Nucleus accumbens (tissue), 56 donors: ENCODE measurements at places on chromosomes 1 and 21.

GRCh38 chr1:112515311-112516009, 6.7 kb downstream of the WNT2B start:
- no peak for DNase-seq

DNA sequence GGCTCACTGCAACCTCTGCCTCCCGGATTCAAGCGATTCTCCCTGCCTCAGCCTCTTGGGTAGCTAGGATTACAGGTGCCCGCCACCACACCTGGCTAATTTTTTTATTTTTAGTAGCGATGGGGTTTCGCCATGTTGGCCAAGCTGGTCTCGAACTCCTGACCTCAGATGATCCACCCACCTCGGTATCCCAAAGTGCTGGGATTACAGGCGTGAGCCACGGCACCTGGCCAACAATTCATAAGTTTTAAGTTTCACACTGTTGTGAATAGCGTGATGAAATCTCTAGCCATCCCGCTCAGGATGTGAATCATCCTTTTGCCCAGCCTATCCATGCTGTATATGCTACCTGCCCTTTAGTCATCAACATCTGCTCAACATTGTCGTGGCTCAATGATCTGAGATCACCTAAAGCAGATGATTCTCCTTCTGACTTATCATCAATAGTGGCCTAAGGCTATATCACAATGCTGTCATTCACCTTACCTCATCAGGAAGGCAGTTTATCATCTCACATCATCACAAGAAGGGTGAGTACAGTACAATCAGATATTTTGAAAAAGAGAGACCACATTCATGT, 2.6 kb downstream of the PFDN2 start:
- no peak for DNase-seq

- no peak for DNase-seq
Measured at GRCh38 chr1:152325111-152325510, at the start of gene FLG. TSS of gene FLG (minus strand) at chr1:152325239. CDS start at chr1:152315456, 9,783 bp downstream.

DNA sequence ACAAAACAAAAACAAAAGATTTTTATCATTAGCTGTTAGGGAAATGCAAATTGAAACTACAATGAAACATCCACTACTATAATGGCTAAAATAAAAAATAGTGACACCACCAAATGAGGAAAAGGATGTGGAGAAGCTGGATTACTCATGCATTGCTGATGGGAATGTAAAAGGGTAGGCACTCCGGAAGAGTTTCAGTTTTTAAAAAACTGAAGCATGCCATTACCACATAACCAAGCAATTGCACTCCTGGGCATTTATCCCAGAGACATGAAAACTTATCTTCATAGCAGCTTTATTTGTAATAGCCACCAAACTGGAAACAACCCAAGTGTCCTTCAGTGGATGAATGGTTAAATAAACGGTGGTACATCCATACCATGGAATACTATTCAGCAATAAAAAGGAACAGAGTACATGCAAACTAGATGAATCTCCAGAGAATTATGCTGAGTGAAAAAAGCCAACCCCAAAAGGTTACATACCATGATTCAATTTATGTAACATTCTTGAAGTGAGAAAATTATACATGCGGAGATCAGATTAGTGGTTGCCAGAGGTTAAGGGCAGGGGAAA, 14.5 kb upstream of the CFAP298 start:
- no peak for DNase-seq

DNA sequence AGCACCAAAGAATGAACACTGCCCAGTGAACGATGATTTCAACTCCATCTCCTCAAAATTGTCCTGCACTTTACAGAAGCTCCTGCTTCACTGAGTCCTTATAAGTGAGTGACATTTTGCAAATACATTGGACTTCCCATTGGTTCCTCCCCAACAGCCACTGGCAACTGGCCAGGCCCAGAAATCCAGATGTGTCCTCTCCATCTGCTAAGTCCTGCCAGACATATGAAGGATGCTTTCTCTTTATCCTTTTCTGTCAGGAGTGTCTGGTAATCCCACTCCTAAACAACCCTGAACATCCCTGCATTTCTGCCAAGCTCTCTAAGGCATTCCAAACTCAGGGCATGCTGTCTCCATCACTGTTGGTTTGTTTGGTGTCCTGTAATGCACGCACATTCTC, 271.8 kb downstream of the RRAGC start:
- DNase-seq: no peak

DNA sequence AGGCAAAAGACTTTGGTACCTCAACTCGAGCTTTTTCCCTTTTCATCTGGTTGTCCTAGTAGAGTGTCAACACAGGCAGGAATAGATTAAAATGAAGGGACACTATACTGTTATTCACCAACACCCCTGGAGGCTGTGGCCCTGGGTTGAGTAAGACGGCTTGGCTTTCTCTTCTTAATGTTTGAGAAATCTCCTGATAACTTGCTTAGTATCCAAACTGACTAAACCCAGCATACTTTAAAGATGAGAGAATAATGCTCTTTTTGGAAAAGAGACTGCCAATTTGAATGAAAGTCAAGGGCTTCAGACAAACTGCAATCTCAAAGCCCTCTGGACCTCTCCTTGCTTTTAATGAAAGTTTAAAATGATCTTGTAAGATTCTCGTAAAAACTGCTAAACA, 2.6 kb upstream of the SLC30A1 start:
- no peak for DNase-seq

DNA sequence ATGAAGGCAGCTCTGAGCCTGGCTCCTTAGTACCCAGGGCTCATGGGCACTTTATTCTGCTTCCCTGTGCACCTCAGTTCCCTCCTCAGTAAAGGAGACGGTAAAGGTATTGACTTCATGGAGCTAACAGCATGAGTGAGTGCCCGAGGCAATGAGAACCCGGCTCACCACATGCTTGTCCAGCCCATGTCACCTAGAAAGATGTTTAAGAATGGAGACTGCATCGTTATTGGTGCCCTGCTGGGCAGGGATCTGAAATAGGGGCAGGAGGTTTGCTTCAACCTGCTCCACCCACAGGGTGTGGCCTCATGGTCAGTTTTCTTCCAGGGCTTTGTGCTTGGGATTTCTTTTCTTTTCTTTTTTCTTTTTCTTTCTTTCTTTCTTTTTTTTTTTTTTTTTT, 7.0 kb upstream of the KCNE1 start:
- DNase-seq: no peak

GRCh38 chr1:217331698-217332097, 299.2 kb downstream of the GPATCH2 start:
- no peak for DNase-seq

GRCh38 chr1:28773105-28773504, 36.4 kb downstream of the YTHDF2 start:
- no peak for DNase-seq

GRCh38 chr1:229130028-229130668, 140.8 kb upstream of the RAB4A start:
- no peak for DNase-seq

GRCh38 chr1:76669624-76670315, 197.5 kb upstream of the ST6GALNAC5 start:
- DNase-seq: no peak

GRCh38 chr1:38153778-38154470, 107.3 kb upstream of the POU3F1 start:
- no peak for DNase-seq

- no peak for DNase-seq
Measured at GRCh38 chr1:106700211-106700610, 356.3 kb upstream of the PRMT6 start.

DNA sequence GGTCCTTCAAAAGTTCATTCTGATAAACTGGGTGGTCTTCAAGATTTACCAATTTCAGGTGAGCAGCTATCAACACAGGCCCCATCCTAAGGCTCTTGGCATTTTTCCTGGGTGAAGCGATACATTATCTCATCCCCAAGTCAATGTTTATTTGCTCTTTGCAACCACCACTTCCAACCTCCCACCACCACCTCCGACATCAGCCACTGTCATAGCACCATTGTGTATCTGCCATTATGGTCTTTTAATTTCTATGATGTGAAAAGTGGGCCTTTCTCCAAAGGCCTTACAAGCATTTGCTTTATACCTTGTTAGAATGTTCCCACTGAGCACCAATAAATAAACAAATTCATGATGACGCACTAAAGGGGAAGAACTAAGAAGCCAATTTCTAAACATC, 47.2 kb downstream of the TBX15 start:
- DNase-seq: no peak

- DNase-seq: no peak
Measured at GRCh38 chr1:173241528-173242347, 34.6 kb upstream of the TNFSF4 start.

DNA sequence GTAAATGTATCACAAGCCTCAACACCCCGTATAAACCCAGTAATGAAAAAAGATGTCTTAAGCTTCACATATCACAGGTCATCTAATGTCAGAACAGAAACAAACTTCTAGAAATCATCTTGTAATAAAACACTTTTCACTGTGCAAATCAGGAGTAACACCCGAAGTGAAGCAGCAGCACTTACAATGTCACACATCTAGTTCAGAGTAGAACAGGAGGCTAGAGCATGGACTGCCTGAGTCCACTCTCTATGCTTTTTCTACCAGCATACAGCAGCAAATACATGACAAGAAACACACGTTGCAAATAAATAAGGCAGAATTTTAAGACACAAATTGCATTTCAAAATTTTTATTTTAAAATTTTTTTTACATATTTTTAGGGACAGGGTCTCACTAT, 57.2 kb downstream of the AKT3 start:
- no peak for DNase-seq

DNA sequence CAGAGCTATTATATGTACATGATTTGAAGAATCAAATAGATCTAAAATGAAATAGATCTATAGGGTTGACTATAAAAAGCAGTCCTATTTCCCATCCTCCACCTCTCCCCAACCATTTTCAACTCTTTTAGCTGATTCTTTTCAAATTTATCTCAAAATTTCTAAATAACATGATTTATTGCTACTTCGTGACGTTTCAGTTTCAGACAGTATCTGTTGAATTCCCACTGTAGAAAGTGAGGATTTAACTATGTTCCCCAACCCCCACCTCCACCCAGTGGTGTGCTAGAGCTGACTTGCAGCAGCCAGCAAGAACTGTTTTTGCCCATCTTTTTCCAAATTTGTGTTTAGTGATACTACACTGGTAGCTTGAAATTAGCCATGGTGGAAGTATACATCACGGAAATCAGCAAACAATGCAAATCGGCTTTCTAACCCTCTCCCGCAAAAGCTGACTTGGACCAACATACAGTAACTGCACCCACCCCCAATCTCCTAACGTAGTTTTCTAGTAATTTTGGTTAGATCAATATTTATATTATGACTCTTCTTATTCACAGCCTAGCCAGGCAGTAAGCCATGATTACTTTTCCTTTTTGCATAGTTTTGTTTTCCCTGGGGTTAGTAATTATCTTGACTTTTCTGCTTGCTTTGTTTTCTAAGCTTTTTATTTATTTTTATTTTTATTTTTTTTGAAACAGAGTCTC, 10.9 kb downstream of the SEMA4A start:
- DNase-seq: no peak

- no peak for DNase-seq
Measured at GRCh38 chr21:44615911-44616590, 4.2 kb downstream of the KRTAP10-8 start.

- DNase-seq: no peak
Measured at GRCh38 chr1:157862114-157863070, 20.8 kb upstream of the CD5L start.

GRCh38 chr1:238998577-238998976, 387.8 kb upstream of the CHRM3 start:
- DNase-seq: no peak

DNA sequence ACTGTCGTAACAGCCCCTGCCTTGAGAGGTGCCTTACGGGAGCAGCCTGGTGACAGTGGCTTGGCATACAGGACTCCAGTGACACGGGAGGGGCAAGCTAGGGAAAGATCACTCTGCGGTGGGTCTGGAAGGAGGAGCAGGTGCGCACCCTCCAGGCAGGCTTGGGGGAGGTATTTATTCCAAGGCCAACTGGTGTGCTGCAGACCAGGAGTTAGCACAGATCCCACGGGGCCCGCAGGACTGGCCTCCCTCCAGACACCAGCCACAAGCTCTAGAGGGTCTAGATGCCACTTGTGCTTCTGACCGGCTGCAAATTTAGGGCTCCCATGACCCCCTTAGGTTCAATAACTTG, 22.1 kb downstream of the PSEN2 start:
- DNase-seq: no peak

- DNase-seq: no peak
Measured at GRCh38 chr1:226846786-226847185, 23.6 kb upstream of the PSEN2 start.

DNA sequence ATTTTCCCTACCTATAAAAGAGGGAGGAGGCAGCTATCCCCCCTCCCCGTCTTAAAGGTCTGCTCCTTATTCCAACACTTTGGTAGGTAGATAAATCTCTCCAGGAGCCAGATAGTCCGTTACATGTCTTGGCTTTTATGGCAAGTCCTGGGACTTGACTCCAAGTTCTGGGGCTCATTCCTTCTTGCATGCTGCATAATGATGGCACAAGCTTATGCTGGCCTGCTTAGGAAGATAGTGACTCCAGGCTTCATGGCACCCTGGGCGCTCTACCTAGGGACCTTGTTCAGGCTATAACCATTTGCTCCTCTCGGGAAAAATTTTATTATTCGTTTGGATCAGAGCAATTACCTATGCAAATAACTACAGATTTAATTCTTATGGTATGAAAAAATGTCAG, 3.7 kb downstream of the SLAMF1 start:
- DNase-seq: no peak

DNA sequence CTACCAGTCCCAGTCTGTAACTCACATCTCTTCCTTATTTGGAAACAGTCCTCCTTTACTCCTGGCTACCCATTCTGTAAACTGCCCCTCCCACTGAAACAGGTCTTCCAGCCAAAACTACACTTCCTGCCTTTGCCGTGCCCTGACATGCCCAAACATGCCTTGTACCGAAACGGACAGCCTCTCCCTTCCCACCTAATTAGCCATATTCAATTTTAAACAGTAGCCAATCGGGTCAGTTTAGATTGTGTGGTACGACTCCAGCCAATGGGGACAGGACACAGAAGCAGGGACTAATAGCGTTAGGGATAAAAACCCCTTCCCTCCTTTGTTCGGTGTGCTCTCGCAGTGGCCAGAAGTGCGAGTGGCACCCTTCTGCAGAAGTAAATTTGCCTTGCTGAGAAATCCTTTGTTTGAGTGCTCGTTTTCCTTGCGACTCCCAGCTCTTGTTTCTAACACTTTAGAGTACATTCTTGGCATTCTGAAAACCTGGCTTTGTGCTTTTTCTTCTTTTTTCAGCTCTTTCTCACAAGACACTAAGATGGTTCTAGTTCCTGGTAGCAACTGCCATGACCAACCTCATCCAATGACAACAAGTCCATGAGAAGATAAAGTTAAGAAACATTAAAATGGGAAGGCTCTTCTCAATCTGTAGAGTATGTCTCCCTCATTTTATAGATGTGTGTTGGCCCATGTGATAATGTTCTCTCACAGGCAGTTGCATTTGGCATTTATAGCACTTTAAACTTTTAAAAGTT, 325.1 kb upstream of the GREM2 start:
- no peak for DNase-seq
